Caki2 (cell line): ENCODE measurements at places on chromosomes 6 and 20.

GRCh38 chr20:1897541-1897940 is 2.3 kb downstream of the SIRPA start:
- DNase-seq: no peak

GRCh38 chr6:150720774-150721233 is 121.1 kb downstream of the PLEKHG1 start:
- peak; percentile 50 for DNase-seq

- DNase-seq: peak; percentile 78
These were observed 98.1 kb downstream of the HIVEP2 start for GRCh38 chr6:142846883-142847287.

GRCh38 chr20:62949153-62949821 is 3.2 kb upstream of the SLC17A9 start:
- DNase-seq: no peak

- DNase-seq: no peak
These were observed 14.0 kb upstream of the LOC128125822 start for GRCh38 chr6:63558278-63558677.

GRCh38 chr6:5851261-5851757 is 155.4 kb downstream of the NRN1 start:
- peak; percentile 18 for DNase-seq

DNA sequence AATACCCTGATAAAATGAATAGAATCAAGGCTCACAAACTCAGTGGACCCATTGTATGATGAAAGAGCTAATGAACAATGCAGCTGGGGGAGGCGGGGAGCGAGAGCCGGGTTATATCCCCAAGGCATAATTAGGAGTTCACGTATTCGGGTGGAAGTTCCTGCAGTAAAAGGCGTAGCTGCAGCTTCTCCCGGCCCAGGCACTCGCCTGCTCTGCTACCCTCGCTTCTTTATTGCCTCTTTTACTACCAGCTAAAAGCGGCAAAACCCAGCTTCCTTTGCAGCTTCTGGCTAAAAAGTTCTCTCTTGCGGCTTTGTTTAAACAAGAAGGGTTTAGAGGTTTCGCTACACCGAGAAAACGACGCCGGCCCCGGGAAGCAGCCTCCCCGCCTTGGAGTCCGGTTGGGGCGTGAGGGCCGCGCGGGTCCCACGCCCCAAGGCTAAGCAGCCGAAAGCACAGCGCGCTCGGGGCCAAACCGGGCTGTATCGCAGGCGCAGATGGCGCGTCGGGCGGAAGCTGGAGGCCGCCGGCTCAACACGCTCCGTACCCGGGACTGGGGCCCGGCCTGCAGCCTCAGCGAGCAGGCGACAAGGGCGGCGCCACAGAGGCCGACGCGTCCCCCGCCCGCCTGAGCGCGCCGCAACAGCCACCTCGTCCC is 1.6 kb downstream of the ZBTB2 start:
- DNase-seq: no peak

DNA sequence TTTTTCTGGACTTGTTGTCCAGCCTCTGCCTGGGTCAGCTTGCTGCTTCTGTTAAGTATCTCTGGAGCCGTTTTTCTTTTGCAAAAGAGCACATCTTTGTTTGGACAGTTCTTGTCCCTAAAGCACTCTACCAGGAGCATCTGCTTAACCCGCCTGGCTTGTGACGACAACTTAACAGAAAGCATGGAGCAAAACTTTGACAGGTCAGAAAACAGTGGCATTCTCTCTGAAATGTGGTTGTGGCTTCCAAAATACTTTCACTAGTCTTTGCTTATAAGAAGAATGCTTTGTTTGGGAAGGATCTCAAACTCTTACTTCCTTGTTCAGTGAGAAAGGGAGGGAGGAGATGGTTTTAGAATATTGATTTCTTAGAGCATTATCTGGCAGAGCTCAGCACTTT is 47.6 kb downstream of the CD109 start:
- DNase-seq: no peak

GRCh38 chr6:15549371-15549770 is 113.5 kb downstream of the DTNBP1 start:
- no peak for DNase-seq

GRCh38 chr20:23937303-23938117 is 51.1 kb downstream of the GGTLC1 start:
- DNase-seq: peak; percentile 59

- DNase-seq: no peak
These were observed 104.4 kb downstream of the NCR2 start for GRCh38 chr6:41439524-41440418.

DNA sequence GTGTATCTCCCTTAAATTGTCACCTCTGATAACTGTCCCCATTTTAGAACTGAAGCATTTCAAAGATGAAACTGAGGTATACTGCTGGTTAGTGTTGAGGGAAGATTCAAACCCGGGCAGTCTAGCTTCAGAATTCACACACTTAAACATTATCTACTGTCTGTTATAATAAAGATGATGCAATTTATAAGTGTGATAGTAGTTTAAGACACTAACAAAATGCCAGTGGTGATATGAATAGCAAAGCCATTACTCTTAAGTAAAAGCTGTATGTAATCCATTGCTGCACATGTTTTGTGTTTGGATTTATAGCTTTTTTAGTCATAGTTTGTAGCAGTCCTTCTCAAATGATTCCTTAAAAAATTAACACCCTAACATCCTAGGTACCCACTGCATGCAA is 19.8 kb downstream of the USP45 start:
- DNase-seq: no peak

DNA sequence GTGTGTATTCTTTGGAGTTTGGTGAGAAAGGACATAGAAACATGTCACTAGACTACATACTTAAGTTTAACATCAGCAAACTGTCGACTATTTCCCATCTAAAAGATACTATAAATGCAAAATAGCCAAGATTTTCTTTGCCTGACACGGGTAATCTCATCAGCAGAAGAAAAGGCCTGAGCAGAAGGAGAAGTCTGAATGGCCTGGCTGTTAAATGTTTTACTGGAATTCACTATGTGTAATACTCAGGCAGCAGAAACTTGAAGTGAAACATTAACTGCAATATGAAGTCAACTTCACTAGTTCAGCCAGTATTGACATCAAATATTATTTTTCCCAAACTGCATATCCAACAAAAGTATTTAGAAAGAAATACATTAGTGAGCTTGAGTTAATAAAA is 6.4 kb upstream of the DSE start:
- DNase-seq: no peak

DNA sequence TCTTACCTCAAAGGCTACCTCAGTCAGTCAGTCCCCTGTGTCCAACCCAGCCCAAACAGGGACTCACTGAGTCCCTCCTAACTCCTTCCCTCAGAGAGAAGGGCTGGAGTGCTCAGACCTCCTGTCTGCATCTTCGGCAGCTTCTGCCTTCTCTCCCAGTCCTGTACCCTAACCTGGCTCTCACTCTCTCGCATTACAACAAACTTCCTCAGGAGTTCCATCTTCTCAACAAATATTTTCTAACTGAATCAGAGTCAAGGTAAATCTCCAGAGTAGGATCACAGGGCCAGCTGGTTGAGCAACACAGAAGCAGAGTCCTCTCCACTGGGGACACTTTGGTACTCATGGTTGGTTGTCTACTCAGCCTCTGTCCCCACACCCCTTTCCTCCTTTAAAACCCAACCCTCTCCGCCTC is 92.3 kb downstream of the MRPL14 start:
- DNase-seq: no peak

GRCh38 chr6:143952060-143952778 is 55.8 kb downstream of the PLAGL1 start:
- DNase-seq: no peak
